ENCODE measurements at places on chromosomes 2 and 18.

DNA sequence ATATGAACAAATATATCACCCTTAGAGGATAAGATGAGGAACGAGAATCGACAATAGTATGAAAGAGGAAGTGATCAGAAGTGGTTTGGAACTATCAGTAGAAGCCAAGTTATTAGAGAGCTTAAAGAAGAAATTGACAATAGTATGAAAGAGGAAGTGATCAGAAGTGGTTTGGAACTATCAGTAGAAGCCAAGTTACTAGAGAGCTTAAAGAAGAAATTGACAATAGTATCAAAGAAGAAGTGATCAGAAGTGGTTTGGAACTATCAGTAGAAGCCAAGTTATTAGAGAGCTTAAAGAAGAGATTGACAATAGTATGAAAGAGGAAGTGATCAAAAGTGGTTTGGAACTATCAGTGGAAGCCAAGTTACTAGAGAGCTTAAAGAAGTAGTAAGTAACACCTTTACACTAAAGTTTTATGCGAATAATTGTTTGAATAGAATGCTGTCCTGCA lies 175.5 kb downstream of the ZNF407 start:
- DNase-seq, result no peak

DNA sequence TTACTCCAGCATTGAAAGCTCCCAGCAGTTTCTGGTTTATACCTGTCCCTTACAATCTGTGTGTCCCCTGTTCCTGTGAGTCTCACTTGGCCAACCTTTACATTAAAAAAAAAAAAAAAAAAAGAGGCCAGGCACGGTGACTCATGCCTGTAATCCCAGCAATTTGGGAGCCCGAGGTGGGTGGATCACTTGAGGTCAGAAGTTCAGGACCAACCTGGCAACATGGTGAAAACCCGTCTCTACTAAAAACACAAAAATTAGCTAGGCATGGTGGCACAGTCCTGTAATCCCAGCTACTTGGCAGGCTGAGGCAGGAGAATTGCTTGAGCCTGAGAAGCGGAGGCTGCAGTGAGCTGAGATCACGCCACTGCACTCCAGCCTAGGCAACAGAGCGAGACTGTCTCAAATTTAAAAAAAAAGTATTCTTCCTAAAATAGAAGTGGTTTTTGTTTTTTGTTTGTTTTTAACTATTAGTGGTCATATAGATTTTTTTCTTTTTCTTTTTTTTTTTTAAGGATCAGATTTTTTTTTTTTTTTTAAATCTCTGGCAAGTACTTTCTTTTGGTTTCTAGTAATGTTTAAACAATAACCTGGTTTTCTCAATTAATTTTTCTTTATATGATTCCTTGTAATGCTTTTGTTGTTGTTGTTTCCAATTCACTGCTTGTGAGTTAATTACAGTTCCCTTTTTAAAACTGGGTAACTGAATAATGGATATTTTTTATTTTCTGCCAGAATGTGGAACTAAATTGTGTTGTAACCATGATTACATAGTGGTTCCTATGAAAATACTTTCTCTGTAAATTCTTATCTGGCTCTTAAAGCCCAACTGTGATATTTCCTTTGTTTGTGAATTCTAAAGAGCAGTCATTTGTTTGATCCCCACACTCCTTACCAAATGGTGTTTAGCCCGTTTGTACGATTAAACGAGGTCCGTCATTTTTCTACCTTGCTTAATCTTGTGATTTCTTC lies 116.8 kb downstream of the CTAGE1 start:
- DNase-seq, result no peak

GRCh38 chr2:113248997-113249770 lies 29.5 kb downstream of the PAX8 start:
- peak; percentile 69 for DNase-seq

DNA sequence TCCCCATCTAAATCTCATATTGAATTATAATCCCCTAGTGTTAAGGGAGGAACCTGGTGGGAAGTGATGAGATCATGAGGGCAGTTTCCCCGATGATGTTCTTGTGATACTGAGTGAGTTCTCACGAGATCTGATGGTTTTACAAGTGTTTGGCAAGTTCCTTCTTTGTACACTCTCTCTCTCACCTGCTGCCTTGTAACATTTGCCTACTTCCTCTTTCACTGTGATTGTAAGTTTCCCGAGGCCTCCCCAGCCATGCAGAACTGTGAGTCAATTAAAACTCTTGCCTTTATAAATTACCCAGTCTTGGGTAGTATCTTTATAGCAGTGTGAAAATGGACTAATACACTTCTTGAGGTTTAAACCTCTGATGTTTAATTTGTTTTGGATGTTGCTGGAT lies 177.5 kb downstream of the CD8B2 start:
- no peak for DNase-seq

All from activated effector memory CD4-positive, alpha-beta T cell treated with Interleukin-2 at 50 U/mL for 16 hours (primary cell).